ENCODE measurements at places on chromosomes 5 and 9. TPM values are rescaled to one million over a fixed set of nuclear protein-coding genes. Genes with fewer than 3 reads are reported as not detected.

The PCA3 gene
- not detected for total RNA-seq

GRCh38 chr5:169048181-169049125 lies 252.5 kb downstream of the SLIT3 start:
- H3K27me3 ChIP-seq, result no peaks in the 10 kb centered on the region
- DNase-seq, result no peak
- H3K27ac ChIP-seq, result no peak overlapping the region
- no peaks in the 10 kb centered on the region for H3K36me3 ChIP-seq
- H3K4me1 ChIP-seq, result no peaks in the 10 kb centered on the region
- H3K4me3 ChIP-seq, result no peak overlapping the region

The OBP2B gene
- not detected for total RNA-seq

- H3K27ac ChIP-seq, result no peak overlapping the region
- no peaks in the 10 kb centered on the region for H3K4me1 ChIP-seq
- DNase-seq, result no peak
- H3K36me3 ChIP-seq, result no peaks in the 10 kb centered on the region
- H3K4me3 ChIP-seq, result no peak overlapping the region
Observed at GRCh38 chr5:55039843-55040242, 15.8 kb downstream of the GZMK start.

DNA sequence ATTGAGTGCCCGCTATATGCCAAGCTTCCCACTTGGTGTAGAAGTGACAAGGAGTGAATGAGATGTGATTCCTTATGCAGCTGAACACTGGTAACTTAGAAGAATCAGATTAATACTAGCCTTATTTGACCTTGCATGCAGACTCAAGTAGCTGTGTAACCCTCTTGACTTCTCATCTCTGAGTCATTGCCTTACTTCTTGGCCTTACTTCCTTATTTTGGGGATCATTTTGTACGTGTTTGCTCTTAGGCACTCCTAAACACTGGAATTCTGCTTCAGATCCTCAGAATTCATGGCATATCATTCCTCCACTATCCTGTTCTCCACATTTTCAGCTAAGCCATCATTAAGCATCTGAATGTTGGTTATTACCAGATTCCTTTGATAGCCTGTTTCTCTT lies 948.9 kb upstream of the ARRDC3 start:
- no peak overlapping the region for H3K4me3 ChIP-seq
- H3K36me3 ChIP-seq, result no peaks in the 10 kb centered on the region
- peaks cover 2% of the 10 kb centered on the region for H3K4me1 ChIP-seq
- H3K27me3 ChIP-seq, result no peaks in the 10 kb centered on the region
- no peak overlapping the region for H3K27ac ChIP-seq
- DNase-seq, result peak; percentile 55

- DNase-seq, result peak; percentile 57
- no peaks in the 10 kb centered on the region for H3K27me3 ChIP-seq
- no peak overlapping the region for H3K4me3 ChIP-seq
- no peaks in the 10 kb centered on the region for H3K36me3 ChIP-seq
Observed at GRCh38 chr5:143055596-143056338, 285.6 kb downstream of the ARHGAP26 start.

The DMRT3 gene
- total RNA-seq, result not detected

DNA sequence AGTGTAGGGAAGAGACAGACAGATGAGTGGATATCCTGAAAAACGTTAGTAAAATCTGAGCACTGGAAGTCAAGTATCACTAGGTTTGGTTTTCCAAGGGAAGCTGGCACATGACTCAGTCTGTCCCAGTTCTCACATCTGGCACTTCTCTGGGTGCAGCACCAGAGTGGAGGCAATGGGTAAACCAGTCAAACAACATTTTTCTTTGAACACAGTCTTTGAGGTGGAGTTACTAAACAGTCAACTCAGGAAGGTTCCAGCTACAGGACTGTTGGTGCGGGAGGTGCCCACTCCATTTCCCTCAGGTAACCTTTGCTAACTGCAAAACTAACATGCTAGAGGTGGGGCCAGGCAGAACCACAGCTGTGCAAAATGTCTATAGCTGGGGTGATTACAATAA lies 301.4 kb upstream of the RFX3 start:
- H3K27me3 ChIP-seq, result no peaks in the 10 kb centered on the region
- peaks cover 9% of the 10 kb centered on the region for H3K36me3 ChIP-seq
- H3K4me1 ChIP-seq, result peaks cover 5% of the 10 kb centered on the region
- no peak for DNase-seq

The FOXE1 gene
- 0.28 TPM for total RNA-seq

- H3K27ac ChIP-seq, result peak overlapping the region; percentile 19
- H3K27me3 ChIP-seq, result no peaks in the 10 kb centered on the region
- peaks cover 9% of the 10 kb centered on the region for H3K4me1 ChIP-seq
- H3K36me3 ChIP-seq, result no peaks in the 10 kb centered on the region
- no peak overlapping the region for H3K4me3 ChIP-seq
Observed at GRCh38 chr9:98860871-98861293, 53.4 kb downstream of the GALNT12 start.

DNA sequence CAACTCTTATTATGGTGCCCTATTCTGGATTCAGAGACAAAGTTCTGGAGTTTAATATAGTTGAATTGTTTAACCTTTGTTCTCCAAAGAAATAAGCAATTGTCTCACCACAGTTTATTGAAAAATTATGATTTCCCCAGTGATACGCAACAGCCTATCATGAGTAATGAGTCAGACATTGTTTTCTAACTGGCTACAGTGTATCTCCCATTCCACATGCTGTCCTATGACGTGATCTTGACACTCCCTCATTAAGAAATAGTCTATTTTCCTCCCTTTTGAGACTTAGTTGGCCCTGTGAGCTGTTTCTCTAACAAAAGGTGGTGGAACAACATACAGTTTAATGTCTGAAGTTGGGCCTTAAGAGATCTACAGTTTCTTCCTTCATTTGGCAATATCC lies 1290.6 kb upstream of the CDH6 start:
- H3K4me1 ChIP-seq, result no peaks in the 10 kb centered on the region
- no peaks in the 10 kb centered on the region for H3K36me3 ChIP-seq
- H3K4me3 ChIP-seq, result no peak overlapping the region
- DNase-seq, result no peak
- H3K27ac ChIP-seq, result no peak overlapping the region
- H3K27me3 ChIP-seq, result no peaks in the 10 kb centered on the region

Data from IMR-90 (cell line).